Head of caudate nucleus (tissue), 42 donors: ENCODE measurements at places on chromosomes 16 and 17.
A peak's percentile ranks its signal among the peaks of the same experiment; 100 is the strongest.

DNA sequence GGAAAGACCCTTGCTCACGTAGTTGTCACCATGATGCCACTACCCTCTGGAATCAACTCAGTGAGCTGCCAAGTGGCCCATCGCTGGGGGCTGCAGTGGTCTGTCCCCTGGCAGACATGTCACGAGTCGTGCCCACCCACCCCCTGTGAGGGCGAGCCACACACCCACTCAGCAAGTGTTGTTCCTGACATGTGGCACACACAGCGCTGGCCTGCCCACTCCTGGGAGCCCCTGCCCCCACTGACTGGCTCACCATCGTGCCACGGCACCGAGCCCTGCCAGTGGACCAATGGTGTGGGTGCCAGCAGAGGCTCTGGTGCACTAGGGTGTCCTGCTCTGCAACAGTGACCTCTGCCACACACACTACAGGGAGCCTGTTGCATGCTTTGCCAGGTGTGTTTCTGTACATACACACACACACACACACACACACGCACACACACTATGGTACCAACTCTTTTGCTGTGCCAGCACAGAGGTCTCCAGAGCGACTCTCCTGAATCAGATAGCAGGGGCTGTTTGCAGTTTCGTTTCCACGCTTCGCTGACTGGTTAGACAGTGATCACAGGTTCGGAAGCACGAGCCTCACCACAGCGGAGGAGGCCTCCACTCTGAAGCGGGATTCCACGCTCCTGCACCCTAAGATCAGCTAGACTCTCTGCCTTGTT, 7.7 kb downstream of the RTN4RL1 start:
- DNase-seq = no peak

DNA sequence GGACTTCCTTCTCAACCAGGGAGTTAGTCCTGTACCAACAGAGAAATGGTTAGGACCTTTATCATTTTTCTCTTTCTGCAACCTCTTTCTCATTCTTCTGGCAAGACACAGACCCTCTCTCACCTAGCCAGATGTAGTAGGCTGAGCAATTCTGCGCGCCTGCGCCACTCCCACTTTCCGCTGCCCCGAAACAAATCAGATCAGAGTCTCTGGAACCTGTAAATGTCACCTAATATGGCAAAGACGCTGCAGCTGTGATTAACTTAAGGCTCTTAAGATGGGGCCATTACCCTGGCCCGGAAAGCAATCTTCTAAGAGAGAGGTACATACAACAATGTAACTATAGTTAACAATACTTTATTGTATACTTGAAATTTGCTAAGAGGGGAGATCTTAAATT, 94.3 kb upstream of the ASIC2 start:
- DNase-seq = no peak

- peak; percentile 46 for DNase-seq
These were observed 32.9 kb downstream of the KSR1 start for GRCh38 chr17:27489045-27489715.

GRCh38 chr17:77119668-77120301, 21.0 kb upstream of the SEC14L1 start:
- DNase-seq = peak; percentile 64

GRCh38 chr17:7549401-7550055, 670 bp downstream of the TNFSF12 start:
- DNase-seq = peak; percentile 60

DNA sequence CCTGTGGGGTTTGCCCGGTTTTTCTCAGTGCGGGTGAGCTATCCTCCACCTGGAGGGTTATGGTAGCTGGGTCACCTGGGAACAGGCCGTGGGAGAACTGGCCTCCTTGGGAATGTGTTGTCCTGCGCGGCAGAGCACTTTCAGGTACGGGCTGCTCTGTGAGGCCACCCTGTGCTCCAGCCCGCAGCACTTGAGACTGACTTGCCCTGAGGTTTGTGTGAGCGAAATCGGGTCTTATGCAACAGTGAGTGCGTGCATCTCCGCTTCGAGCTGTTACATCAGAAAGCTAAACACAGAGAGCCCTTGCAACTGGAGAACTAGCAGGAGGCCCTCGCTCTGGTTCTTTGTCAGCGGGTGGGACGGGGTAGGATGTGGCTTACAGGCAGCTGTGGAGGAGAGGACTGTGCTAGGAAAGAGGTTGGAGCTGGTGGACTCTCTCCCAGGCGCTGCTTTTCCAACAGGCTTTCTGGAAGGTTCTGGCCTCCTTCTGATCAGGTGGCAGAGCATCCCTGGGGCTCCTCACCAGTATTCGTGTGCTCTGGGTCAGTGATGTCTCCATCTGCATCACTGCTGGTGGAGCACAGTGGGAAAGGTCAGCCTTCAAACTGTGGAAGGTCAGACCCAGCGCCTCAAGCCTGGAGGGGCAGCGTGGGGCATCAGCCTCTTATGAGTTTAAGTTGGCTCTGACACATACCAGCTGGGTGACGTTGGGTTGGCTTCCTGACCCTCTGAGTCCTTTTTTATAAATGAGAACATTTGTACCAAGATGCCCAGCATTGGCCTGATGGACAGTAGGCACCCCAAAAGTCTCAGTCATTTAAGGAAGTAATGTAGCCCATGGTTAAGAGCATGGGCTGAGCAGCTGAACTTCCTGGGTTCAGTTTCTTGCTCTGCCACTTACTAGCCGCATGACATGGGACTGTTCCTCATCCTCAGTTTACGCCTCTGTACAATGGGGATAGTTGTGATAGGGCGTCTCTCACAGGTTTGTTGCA, 76.3 kb downstream of the KSR1 start:
- DNase-seq = peak; percentile 69

DNA sequence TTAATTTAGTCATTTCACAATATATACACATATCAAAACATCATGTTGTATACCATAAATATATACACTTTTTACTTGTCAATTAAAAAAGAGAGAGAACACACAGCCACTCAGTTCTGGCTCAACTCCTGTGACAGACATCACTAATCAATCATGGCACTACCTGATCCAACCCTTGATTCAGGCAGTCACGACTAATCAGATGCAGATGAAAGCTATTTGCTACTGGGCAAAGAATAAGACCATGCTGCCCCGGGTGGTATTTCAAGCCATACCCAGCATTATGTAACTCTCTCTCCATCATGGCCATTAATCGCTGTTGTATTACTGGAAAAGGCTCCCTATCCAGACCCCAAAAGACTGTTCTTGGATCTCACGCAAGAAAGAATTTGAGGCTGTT, 345.7 kb downstream of the HAPSTR1 start:
- no peak for DNase-seq

- no peak for DNase-seq
These were observed 27.6 kb downstream of the MAP3K3 start for GRCh38 chr17:63649813-63650212.

- no peak for DNase-seq
These were observed 395.3 kb downstream of the HS3ST4 start for GRCh38 chr16:26087091-26087490.

DNA sequence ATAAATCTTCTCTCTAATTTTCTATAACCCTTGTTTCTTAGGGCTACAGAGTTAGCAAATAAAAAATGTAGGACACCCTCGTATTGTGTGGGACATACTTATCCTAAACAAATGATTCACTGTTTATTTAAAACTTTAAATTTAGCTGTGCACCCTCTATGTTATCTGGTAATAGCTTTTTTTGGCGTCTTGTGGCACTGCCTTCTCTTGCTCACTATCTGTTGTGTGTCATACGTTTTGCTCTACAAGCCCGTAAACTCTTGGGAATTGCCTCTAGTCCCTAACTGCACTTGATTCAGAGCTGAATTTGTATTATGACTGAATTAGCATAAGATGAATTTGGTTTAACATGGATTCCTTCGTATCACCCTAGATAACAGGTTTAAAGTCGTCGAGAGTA, 144.3 kb upstream of the MYOCD start:
- DNase-seq = no peak

DNA sequence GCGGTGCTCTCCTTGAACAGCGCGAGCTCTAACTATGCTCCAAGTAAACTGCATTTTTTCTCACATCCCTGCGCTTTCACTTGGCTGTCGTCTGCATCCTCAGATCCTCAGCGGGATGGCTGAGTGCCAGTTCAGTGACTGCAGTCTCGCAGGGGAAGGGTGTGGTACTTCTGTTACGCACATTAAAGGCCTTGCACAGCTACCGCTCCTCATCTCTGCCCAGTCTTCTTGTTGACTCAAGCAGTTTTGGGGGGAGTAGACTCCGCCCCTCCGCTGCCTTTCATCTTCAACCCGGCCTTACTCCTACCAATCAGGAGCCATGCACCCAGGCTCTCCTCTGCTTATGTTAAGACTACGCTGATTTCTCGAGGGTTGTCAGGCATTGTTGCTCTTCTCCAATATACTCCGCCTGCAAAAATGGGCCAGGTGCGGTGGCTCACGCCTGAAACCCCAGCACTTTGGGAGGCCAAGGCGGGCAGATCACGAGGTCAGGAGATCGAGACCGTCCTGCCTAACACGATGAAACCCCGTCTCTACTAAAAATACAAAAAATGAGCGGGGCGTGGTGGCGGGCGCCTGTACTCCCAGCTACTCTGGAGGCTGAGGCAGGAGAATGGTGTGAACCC, 10.0 kb downstream of the ATP5PD start:
- no peak for DNase-seq

- no peak for DNase-seq
These were observed 3.5 kb downstream of the CDH13 start for GRCh38 chr16:82630219-82630618.

GRCh38 chr16:81313701-81314602, 810 bp upstream of the GAN start:
- no peak for DNase-seq

GRCh38 chr17:46144246-46144645, 49.0 kb downstream of the KANSL1 start:
- no peak for DNase-seq

- DNase-seq = no peak
These were observed 8.6 kb upstream of the CHST6 start for GRCh38 chr16:75503801-75504200.

- no peak for DNase-seq
These were observed 37.5 kb upstream of the LITAF start for GRCh38 chr16:11624205-11624604.

DNA sequence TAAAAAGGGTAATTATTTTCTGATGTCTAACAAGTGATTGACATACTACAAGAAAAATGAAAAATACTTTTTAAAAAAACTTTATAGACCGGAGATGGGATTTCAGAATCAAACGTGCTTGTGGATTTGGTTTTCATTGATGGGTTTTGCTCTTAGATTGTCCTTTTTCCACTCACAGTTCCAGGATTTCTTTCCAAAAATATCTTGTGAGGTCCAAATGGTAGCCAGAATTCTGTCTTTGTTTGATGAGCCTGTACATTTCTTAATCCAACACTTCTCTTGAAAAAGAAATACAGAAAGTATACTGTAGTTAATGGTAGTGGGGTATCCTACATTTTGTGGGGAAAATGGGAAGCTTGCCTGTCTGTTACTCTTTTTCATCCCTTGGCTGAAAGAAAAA, 329.3 kb downstream of the KCNJ2 start:
- DNase-seq = no peak

- no peak for DNase-seq
These were observed 36.4 kb upstream of the CORO6 start for GRCh38 chr17:29659155-29659554.

DNA sequence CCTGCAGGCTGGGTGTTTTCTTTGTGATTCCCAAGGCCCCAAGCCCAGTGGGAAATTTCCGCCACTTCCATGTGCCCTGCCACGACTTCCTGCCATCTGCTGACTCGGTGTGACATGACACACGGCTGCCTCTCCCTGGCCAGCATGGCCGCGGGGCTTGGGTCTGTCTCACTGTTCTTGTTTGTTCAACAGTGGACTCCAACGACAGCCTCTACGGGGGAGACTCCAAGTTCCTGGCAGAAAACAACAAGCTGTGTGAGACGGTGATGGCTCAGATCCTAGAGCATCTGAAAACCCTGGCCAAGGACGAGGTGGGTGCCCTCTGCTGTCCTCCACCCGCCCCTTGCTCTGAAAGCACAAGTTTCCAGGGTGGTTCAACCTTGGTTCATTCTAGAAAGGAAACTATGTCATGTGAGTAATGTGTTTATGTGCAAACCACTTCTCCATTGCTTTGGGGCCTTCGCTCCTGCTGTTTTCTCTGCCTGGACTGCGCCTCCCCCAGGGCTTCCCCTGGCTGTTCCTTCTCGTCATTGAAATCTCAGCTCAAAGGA, 26.8 kb downstream of the KNOP1 start:
- peak; percentile 76 for DNase-seq

DNA sequence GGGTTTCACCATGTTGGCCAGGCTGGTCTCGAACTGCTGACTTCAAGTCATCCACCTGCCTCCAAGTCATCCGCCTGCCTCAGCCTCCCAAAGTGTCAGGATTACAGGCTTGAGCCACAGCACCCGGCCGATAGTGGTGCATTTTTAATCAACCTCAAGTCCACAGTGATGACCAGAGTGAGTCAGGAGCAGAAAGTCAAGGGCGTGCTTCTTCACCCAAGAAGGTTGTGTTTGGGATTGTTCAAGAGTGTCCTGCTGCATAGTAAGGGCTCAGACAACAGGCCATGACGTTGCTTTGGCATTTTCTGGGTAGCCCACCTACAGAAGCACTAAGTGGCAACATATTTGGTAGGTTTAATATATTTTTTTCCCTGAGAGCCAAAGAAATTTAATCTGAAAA, 108.3 kb upstream of the FAM20A start:
- DNase-seq = no peak

GRCh38 chr17:60165223-60165622, 15.4 kb downstream of the CA4 start:
- no peak for DNase-seq
